Hippocampal formation (tissue), 2 donors: ENCODE measurements at places on chromosomes 13 and 19.

DNA sequence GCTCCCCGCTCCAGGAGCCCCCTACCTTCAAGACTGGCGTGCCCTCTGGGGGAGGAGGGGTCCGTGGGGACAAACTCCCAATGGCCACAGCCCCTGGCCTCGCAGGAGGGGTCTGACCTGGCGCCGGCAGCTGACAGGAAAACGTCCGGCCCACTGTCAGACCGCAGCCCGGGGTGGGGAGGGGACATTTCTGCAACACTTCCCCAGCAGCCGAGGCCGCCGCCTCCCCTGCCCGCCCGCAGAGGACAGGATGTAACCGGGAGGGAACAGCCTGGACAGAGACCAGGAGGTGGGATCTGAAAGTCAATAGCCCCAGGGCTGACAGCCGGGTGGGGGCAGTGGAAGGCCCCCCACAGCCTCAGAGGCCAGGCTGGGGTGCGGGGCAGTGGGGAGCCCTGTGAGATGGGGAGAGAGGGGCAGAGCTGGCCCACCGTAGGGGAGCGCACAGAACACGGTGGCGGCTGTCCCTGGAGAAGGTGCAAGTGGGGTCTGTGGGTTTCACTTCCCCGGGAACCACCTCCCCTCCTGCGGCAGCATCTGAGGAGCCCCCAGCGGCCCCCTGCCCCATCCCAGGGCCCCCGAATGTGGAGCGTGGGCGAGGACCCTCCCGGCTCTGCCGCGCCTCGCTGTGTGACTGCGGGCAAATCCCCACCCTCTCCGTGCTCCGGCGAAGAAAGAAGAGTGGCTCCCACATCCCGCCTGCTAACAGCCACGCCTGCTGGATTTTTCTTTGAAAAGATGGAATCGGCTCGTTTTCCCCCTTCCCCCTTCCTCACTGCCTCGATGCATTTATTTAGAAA, at the start of gene PEAK3:
Gene PEAK3, minus strand, starts transcription at position 114 of the 800 bp plus-strand sequence. CDS start 1,244 bp downstream, outside the sequence.
- DNase-seq = peak; percentile 36

GRCh38 chr19:11203194-11204075, 6.1 kb upstream of the KANK2 start:
- DNase-seq = peak; percentile 41

DNA sequence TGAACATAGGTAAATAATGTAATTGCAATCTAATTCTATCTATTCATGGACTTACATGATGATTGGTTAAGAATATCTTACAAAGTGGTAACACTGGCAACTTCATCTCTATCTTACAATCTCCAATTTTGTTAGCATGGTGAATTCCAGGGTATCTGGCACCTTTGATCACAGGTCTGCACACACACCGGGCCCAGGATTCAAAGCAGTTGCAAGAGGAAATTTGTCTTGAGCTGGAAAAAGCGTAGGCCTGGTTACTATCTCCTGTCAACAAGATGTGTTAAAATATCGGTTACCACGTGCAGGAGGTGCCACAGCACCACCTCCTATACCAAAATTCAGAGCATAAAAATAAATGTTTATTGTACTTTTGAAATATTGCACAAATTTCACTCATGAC, 2428.4 kb downstream of the PCDH9 start:
- no peak for DNase-seq

DNA sequence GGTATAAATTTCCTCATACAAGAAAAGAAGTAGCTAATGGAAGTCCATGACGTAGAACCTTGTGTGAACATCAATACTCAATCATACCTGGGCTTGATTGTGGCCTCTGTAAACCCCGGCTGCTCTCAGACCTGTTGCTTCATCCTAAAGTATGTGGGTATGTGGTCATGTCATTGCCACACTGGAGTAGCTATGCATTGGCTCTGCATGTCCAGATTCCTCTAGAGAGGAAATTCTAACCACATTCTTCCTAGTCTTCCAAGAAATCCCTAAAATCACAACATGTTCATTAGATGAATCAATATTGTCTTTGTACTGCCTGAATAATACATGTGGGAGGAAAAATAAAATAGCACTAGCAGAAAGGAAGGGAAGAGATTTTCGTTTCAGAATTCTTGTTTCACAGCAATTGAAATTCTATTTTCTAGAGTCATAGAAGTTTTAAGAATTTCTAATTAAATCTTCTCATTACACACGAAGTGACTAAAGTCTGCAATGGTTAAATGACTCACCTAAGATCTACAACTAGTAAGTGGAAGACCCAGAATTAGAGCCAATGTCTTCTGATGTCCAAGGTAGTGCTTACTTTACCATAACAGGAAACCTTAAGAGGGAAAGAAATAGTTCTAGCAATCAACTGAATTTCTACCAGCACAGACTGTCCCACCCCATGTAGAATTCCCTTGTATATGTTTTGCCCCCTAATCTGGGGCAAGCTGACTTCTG, 28.0 kb downstream of the RXFP2 start:
- DNase-seq = no peak

DNA sequence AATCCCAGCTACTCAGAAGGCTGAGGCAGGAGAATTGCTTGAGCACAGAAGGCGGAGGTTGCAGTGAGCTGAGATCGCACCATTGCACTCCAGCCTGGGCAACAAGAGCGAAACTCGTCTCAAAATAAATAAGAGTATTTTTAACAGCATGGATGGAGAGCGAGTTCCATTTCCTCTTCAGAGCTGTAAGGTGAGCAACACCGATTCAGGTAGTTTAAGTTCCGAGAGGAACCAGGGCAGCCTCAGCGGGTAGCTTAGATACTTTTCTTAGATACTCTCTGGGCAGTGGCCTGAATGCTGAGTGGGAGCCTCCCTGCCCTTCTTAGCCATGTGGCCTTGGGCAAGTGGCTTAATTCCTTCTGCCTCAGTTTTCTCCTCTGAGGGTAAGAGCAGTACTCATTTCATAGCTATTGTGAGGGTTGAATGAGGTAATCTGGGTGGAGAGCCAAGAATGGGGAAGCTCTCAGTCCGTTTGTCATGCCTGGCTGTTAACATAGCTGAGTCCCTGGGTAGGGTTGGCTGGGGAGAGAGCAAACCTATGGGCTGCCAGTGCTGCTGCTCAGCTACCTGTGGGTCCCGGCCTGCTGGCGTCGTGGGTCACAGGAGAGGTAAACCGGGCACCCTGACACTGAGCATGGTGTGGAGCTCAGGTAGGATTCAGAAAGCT, 4.1 kb downstream of the ATP11A start:
- DNase-seq = no peak

- DNase-seq = no peak
Observed at GRCh38 chr19:17951990-17952976, 14.6 kb upstream of the KCNN1 start.

DNA sequence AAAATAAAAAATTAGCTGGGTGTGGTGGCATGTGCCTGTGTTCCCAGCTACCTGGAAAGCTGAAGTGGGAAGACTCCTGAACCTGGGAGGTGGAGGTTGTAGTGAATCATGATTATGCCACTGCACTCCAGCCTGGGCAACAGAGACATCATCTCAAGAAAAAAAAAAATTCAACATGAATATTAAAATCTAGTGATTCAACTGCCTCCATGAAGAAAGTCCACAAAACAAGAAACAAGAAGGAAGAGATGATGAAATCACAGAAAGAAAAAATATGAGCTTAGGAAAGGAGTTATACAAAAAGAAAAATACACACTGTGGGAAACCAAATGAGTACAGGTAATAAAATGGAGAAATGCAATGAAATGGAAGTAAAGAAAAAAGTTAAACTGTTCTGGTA, 99.6 kb upstream of the SIAH3 start:
- no peak for DNase-seq

DNA sequence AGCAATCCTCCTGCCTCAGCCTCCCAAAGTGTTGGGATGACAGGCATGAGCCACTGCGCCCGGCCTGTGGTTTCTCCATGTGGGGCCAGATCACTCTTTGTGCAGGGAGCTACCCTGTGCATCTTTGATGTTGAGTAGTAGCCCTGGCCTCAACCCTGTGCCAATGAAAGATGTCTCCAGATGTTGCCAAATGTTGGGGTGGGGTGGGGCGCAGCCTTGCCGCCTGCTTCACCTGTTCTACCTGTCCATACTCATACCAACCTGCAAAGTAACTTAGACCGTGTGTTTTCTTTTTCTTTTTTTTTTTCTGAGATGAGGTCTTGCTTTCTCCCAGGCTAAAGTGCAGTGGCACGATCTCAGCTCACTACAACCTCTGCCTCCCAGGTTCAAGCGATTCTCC, 20.9 kb downstream of the IER2 start:
- DNase-seq = no peak

- no peak for DNase-seq
Observed at GRCh38 chr19:10421240-10422045, 1.1 kb downstream of the PDE4A start.

- DNase-seq = no peak
Observed at GRCh38 chr19:35931874-35932202, 4.3 kb upstream of the LRFN3 start.

DNA sequence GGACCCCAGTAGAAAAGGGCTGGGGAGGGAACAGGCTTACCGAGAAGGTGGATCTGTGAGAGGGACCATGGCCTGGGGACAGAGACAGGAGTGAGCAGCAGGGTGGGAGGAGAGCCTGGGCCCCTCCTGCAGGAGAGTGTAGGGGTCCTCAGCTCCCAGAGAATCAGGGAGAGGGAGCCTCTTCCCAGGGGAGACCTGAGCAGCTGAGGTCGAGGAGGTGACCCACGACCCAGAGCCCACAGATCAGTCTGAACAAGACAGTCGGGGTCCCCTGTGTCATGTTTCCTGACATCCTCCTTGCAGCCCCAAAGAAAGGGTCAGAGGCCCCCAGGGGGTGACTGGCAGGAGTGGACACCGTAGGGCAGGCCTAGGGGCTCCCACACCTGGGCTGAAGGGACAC, 6.7 kb downstream of the CEACAM4 start:
- no peak for DNase-seq

- DNase-seq = no peak
Observed at GRCh38 chr13:46521921-46522747, 30.8 kb upstream of the LRCH1 start.

DNA sequence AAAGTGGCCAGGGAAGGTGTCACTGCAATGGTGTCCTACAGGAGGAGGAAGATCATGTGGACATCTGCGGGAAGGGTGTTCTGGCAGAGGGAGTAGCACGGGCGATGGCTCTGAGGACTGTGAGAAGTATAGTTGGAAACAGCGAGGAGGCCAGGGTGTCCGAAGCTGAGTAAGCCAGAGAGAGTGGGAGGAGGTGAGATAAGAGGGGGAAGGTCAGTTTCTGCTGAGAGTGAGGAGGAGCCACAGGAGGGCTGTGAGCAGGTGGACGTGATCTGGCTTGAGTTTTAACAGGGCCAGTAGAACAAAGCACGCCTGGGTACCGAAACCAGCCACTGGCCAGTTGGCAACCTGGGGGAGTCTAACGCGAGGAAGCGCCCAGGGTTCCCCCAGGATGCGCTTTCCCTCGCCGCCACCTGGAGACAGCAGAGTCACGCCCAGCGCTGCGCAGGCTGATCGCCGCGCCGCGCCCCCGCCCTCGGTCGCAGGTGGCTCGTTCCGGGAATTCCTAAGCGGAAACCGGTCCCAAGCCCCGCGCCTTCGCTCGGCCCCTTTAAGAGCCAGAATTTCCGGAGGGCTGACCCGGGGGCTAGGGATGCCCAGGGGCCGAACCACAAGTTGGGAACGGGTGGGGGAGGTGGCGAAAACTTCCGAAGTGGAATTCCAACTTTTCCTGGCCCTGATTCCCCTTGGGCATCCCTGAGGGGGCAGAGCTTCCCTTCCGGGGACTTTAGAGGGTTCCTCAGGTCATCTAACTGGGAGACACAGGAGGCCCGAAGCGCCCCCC, 1.1 kb upstream of the LSR start:
- DNase-seq = no peak

DNA sequence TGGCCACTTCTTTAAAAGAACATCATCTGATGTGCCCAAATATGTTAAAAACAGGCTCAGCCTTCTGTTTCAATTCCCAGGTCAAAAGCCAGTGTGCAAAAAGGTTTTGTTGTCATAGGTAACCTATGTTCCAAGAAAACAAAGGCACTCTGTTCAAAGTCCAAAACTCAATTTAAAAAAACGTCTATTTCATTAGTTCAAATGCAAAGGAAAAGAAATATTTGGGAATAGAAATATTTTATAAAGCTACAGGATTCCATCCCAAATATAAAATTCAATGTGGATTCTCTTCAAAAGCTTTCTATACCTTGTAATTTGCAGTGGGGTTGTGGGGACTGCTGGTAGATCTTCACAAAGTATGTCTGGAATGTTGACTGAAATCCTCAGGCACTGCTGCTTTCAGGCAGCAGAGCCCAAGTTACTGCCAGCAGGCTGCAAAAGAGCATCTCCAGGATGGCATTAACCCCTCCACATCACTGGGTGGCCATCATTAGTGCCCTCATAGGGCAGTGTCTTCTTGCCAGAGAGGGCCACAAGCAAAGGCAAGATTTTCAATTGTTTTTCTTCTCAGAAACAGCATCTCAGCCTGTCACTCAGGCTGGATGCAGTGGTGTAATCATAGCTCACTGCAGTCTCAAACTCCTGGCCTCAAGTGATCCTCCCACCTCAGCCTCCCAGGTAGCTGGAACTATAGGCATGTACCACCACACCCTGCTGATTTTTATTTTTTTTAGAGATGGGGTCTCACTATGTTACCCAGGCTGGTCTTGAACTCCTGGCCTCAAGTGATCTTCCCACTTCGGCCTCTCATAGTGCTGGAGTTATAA, 22.8 kb upstream of the STK24 start:
- DNase-seq = no peak

DNA sequence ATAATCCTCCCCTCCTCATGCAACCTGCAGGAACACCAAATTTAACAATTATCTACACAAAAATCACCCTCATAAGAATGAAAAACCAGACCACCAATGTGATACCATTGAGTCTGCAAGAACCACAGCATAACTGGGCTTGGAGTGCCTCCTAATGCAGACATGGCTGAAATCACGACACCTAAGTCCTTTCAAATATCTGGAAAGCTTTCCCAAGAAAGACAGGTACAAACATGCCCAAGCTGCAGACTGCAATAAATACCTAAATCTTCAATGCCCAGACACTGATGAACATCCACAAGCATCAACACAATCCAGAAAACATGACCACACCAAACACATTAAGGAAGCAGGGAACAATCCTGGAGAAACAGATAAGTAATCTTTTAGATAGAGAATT, 417.1 kb downstream of the LMO7 start:
- no peak for DNase-seq

- no peak for DNase-seq
Observed at GRCh38 chr13:70191034-70191433, 82.8 kb upstream of the KLHL1 start.

DNA sequence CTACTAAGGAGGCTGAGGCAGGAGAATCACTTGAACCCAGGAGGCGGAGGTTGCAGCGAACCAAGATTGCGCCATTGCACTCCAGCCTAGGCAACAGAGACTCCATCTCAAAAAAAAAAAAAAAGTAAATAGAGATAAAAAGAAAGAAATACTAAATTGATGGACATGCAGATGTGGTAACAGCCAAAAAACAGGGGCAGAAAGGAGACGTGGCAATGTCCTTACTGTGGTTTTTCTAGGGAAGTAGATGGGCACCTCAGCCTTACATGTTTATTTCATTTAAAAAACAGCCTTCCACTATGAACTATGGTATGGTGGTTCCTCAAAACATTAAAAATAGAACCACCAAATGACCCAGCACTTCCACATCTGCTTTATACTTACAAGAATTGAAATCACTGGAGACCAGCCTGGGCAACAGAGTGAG, 6.5 kb upstream of the EIF3G start:
- no peak for DNase-seq

- no peak for DNase-seq
Observed at GRCh38 chr19:13090511-13091231, 12.0 kb downstream of the LYL1 start.

GRCh38 chr19:56125806-56126590, 4.9 kb upstream of the ZNF787 start:
- no peak for DNase-seq
